Stimulated activated CD4-positive, alpha-beta T cell treated with anti-CD3 and anti-CD28 coated beads, Interleukin-2, amount 100 ng/mL, for 4 hours (primary cell): ENCODE measurements at places on chromosomes 4 and X.

DNA sequence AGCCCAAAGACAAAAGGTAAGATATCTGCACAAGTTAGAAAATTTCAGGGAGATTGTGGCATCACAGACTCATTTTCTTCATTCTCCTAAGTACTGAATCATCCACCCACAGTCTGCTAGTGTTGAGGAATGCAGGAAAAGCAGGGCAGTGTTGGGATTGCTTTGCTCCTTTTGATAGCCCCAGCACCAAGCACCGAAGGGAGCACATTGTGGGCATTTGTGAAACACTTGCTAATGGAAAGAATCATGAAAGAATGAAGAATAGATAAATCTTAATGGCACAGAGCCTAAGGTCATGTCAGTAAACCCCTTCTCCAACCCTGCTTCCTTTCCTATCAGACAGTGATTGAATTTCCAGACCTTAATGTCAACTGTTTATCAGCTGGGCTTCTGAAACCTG is 103.1 kb upstream of the GPRIN3 start:
- DNase-seq: no peak

- no peak for DNase-seq
Observed at GRCh38 chr4:184819786-184820185, 6.0 kb downstream of the ACSL1 start.

GRCh38 chr4:141486375-141486997 is 149.9 kb upstream of the IL15 start:
- DNase-seq: no peak

DNA sequence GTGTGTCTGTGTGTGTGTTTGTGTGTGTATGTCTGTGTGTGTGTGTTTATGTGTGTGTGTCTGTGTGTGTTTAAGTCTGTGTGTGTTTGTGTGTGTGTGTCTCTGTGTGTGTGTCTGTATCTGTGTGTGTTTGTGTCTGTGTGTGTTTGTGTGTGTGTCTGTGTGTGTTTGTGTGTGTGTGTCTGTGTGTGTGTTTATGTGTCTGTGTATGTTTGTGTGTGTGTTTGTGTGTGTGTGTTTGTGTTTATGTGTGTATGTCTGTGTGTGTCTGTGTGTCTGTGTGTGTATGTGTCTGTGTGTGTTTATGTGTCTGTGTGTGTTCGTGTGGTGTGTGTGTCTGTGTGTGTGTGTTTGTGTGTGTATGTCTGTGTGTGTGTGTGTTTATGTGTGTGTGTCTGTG is 11.4 kb downstream of the IL9R start:
- no peak for DNase-seq

DNA sequence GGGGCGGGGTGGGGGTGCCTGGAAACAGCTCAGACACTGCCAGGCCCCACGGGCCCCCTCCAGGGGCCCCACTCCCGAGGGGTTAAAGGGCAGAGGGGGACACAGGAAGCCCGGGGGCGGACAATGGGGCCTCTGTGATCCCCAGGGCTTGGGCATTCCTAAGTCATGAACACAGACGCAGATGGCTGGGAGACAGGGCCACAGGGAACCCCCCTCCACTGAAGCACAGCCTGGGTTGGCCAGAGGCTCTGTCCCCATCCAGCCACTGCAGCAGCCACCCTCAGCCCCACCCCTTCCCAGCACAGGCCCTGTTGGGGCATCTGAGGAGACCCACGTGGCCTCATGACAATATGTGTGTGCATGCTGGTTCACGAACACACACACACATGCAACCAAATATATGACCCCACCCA is 3.9 kb downstream of the L1CAM start:
- DNase-seq: no peak

DNA sequence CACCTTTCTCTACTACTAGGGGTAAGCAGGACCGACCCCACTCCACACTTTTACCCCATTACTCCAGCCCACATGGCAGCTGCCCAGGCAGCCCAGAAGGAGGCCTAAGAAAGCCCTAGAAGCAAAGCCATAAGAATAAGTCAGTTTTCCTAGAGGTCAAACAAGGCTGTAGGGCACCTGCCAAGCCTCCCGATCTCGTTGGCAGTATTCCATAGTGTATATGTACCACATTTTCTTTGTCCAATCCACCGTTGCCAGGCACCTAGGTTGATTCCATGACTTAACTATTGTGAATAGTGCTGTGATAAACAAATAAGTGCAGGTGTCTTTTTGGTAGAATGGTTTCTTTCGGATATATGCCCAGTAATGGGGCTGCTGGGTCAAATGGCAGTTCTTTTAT is 54.2 kb downstream of the RHOXF2B start:
- no peak for DNase-seq

GRCh38 chr4:145177906-145178538 is 2.4 kb downstream of the OTUD4 start:
- no peak for DNase-seq

DNA sequence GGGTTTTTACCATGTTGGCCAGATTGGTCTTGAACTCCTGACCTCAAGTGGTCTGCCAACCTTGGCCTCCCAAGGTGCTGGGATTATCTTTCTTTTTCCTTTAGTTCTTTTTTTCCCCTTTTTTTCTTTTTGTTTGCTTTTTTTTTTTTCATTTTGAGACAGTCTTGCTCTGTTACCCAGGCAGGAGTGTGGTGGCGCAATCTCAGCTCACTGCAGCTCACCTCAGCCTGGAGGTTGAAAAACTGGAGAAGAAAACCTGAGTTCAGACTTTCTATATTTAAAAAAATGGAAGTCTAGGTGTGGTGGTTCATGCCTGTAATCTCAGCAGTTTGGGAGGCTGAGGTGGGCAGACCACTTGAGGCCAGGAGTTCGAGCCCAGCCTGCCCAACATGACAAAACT is 181.1 kb upstream of the HS3ST1 start:
- DNase-seq: no peak

GRCh38 chr4:141081921-141082395 is 51.3 kb downstream of the RNF150 start:
- DNase-seq: no peak

DNA sequence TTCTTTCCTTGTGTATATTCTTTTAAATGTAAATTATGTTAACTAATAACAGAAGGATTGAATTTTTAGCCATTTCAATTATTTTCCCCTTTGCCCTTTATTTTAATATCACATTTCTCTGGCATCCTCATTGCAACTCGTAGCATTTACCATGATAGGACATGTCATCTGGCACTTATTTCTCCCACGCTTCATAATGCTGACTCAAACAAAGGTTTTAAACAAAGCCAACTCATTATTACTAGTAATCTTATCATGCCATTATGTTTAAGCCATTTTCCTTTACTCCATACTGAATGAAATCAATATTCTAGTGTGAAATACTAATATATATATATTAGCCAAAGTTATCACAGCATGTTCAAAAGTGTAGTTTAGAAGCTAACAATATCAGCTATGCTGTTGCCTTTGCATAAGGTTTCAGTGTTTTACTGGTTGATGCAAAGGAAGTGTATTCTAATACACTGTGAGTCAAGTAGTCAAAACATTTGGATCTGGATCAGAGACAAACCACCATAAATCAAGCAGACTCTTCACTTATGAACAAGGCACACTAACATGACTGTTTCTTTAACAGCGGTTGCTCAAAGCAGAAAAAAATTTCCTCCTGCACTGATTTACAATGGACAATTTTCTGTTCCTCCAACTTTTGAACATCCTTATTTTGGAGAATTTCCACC is 281.6 kb downstream of the SLC7A11 start:
- no peak for DNase-seq

DNA sequence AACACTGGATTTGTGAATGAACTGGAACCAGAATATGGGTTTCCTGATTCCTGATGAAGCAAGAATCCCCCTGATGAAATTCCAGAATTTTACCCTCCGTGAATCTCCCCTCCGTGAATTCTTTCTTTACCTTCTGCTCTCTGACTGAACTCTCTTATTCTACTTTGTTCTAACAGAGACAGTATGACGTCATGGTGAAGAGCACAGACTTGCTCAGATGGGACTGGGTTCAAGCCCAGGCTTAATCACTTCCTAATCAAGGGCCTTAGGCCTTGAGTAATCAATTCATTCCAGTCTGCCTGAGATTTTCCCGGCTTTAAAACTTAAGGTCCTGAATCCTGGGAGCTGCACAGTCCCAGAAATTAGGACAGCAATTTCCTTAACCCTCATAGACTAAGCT is 64.5 kb downstream of the IQCM start:
- DNase-seq: no peak

DNA sequence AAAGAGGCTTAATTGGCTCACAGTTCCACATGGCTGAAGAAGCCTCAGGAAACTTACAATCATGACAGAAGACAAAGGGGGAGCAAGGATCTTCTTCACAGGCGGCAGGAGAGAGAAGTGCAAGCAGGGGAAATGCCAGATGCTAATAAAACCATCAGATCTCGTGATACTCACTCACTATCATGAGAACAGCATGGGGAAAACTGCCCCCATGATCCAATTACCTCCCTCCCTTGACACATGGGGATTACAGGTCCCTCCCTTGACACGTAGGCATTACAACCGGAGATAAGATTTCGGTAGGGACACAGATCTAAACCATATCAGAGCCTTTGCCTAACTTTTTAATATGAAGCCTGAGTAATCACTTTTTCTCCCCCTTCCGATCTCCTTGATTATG is 43.7 kb upstream of the MAPK10 start:
- no peak for DNase-seq

DNA sequence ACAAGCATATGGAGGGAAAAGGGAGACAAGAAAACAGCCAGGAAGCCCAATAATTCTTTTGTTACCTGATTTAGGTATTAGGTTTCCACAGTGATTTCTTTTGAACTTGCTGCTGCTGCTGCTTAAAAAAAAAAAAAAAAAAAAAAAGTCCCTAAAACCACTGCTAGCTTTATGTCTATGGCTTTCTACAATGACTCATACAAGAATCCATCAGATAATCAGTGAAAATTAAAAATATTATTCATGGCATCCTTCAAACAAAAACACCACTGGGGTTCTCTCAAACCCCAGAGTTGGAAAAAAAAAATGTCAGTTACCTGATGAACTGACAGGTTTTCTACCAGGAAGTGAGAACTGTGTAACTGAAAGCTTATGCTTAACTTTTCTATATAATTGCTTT is 14.3 kb downstream of the EPHA5 start:
- DNase-seq: no peak

DNA sequence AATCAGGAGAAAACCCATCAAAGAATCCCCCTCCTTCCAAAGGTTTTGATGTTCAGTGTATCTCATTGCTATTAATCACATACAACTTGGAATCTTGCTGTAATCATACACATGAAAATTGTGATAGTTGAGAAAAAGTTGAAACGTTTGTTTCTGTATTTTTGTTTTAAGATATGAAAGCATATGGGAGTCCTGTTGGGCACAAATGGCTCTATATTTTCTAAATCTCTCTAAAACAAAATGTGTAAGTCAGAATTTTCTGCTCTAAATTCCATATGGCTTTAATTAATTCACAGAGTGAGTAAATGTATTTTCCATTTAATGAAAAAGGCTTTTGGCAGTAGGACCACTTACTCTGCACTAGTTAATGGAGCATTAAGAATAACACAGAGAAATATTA is 140.2 kb downstream of the MOSPD2 start:
- DNase-seq: no peak

GRCh38 chr4:129014566-129015509 is 78.5 kb downstream of the SCLT1 start:
- no peak for DNase-seq

DNA sequence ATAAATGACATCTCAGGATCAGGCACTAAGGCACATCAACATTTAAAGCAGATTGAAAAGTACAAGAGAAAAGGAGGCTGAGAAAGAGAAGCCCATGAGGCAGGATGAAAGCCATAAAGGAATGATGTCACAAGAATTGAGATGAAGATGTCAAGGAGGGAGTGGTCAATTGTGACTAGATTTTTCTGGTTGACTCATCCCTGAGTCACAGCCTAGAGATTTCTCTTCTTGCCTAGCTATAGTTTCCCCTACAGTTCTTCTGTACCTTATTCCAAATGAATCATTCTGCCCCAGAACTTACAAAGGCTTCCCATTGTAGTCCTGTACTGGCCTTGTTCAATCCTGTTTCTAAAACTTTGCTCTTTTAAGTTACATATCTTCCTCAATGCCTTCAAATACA is 3.4 kb upstream of the USP53 start:
- DNase-seq: peak; percentile 71

DNA sequence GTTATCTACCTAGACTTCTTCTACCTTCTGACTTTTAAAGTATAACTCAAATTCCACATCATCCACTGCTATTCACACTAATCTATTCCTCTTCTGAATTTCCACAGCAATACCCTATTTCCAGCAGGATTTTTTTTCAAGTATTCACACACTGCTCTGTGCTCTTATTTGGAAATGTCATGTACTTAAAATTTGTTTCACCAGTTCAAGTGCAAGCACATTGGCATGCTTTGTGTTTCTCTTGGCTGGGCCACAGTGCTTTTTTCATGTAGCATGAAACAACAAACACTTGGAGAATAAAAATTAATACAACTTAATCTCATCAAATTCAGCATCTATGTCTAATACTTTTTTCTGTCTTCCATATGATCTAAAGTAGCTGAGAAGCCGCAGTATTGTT is 161.8 kb upstream of the PCDH18 start:
- no peak for DNase-seq

DNA sequence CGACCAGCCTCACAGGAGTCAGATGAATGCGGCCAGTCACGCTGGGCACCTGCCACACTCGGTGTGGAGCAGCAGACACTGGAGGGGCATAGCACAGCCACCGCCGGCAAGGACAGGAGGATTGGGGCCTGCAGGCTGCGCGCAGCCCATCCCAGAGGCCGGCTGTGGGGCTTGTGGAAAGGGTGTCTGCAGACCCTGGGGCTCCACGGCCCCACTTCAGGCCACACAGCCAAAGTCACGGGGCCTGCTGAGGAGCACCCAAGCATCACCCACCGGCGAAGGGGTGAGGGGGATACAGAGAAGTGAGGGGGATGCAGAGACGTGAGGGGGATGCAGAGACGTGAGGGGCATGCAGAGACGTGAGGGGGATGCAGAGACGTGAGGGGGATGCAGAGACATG is 70.1 kb downstream of the FAM53A start:
- DNase-seq: no peak

- no peak for DNase-seq
Observed at GRCh38 chr4:213971-214370, 89.7 kb downstream of the ZNF718 start.

GRCh38 chr4:123856689-123857545 is 460.3 kb downstream of the SPRY1 start:
- DNase-seq: no peak

DNA sequence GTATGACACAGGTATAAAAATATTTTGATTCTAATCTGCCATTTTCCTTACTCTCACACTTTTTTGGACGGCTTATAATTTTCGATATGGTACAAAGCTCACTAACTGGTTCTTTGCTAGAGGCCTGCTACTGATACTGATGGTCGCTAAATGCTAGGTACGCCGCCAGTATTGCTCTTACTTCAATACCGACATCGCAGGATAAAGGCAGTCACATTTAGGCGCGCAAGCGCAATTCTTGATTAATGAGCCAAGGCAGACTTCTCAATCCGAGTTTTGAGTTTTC is 557 bp upstream of the USP38 start:
- DNase-seq: no peak

GRCh38 chrX:71282514-71283402 is 677 bp upstream of the NONO start:
- peak; percentile 32 for DNase-seq

GRCh38 chr4:4334798-4335520 is 44.9 kb downstream of the ZBTB49 start:
- DNase-seq: peak; percentile 55

- peak; percentile 44 for DNase-seq
Observed at GRCh38 chr4:48653217-48654014, 126.7 kb downstream of the FRYL start.
